Epithelial cell of alveolus of lung (primary cell): ENCODE measurements at places on chromosomes 13 and 19. TPM values are rescaled to one million over a fixed set of nuclear protein-coding genes. Genes with fewer than 3 reads are reported as not detected.

Gene PTH2
- not detected in 2 replicates for total RNA-seq

Gene ZNF571
- 0.78 and 3.0 TPM in 2 replicates for total RNA-seq

Gene CNN1
- 2.6 and 38.0 TPM in 2 replicates for total RNA-seq

Gene ZNF547
- 0.78 and 3.0 TPM in 2 replicates for total RNA-seq

Gene ACTN4
- 210 and 351 TPM in 2 replicates for total RNA-seq

Gene FAM216B
- total RNA-seq, result 0.16 TPM in 1 of 2 replicates, not detected in the other

Gene SIGLEC8
- not detected in 2 replicates for total RNA-seq
